A172 (cell line): ENCODE measurements at places on chromosomes 3 and 15.
A peak's percentile ranks its signal among the peaks of the same experiment; 100 is the strongest.

DNA sequence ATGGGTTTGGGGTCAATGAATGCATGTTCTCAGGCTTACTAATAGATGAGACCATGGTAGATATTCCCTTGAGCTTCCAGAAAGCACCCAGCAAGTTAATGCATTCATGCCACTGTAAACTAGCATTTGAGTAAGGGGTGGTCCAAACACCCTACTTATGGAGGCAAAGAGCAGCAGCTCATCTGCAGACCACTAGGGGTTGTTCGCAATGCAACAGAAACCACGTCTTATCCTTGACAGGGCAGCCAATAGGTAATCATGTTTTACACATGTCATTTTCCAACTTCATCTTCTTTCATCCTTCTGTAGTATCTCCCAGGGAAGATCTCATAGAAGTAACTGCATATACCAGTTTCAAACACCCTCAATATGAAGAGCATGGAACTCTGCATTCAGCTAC lies 330.2 kb downstream of the RORA start:
- no peak for DNase-seq

- no peak for DNase-seq
Measured at GRCh38 chr15:59124261-59124660, 19.3 kb downstream of the CCNB2 start.

DNA sequence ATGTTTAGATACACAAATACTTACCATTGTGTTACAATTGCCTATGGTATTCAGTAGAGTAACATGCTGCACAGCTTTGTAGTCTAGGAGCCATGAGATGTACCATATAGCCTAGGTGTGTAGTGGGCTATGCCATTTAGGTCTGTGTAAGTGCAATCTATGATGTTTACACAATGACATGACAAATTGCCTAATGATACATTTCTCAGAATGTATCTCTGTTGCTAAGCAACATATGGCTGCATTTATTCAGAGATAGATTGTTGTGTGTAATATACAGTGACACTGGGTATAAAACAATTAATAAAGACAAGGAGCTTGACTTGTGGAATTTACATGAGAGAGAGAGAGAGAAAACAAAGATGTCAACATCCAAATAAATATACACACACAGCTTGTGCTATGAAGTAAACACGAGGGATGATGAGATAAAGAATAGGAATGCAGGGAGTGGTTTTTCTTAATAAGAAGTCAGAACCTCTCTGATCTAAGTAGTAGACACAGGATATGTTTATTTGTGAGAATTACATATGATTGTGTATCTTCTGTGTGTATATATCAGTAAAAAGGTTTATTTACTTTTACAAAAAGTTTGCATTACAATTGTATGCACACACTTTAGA lies 110.0 kb downstream of the KCNAB1 start:
- no peak for DNase-seq

- DNase-seq = no peak
Measured at GRCh38 chr3:183597959-183598358, 37.5 kb upstream of the KLHL24 start.

DNA sequence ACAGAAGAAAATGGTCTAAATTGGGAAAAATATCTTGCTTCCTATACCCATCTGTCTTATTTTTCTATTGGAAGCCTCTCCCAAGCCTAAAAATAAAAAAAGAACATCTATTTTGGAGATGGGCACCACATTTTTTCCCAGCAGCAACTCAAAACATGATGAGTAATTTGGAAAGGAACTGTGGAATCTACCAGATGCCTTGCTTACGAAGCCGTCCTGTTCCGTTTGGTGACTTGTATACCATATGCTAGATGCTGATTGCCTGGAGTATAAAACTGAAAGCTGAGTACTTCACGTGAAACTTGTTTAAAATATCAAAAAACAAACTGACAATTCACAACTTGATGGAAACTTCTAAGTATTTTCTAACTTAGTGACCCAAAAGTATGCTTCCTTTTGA lies 491.0 kb downstream of the ROBO2 start:
- no peak for DNase-seq

DNA sequence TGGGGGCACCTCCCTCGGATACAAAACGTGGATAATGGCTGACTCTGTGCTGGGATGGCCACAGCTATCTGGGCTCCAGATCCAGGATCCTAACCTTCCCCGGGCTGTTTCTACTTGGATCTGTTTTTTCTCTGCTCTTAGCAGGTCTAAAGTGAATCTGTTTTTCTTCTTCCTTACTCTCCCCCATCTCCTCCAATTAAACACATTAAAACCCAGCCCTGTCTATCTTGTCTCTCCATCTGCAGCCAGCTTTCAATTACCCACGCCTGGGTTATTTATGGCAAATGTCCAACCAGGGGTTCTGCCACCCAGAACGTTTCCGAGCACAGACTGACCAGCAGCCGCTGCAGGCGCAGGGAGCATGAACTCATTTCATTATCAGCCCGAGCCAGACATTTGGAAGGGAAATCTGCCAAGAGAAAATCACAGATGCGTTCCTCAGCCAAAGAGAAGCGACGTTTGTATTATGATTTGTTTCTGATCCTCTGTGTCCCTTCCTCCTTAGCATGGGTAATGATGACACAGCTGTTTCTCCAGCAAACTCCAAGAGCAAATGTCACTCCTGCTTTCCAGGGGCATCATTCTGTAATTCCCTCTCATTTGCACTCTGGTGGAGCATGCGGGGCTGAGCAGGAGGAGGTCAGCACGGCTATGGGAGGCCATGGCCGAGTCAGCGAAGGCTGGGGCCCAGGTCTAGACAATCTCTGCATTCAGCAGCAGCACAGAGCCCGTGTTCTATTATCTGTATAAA lies 42.0 kb downstream of the UMPS start:
- peak; percentile 79 for DNase-seq

DNA sequence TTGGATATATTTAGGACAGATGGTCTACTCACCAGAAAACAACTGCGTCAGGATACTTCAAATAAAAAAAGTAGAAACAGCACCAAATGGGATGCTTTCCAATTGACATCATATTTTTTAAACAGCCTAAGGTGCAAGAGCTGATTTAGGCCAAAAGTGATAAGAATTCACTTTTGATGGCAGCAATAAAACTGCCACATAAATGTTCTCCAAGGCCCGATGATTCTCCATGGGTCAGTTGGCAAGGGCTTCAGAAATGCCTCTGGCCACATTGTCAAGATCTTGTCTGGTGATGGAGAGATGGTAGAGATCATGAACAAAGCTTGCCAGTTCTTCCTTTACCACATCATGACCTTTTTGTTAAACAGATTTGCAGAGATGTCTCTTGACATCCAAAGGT lies 38.9 kb downstream of the LDHAL6B start:
- DNase-seq = peak; percentile 19
